ENCODE measurements at places on chromosomes 7 and 10.

GRCh38 chr7:127516320-127516719, 69.1 kb downstream of the GCC1 start:
- no peak for DNase-seq

DNA sequence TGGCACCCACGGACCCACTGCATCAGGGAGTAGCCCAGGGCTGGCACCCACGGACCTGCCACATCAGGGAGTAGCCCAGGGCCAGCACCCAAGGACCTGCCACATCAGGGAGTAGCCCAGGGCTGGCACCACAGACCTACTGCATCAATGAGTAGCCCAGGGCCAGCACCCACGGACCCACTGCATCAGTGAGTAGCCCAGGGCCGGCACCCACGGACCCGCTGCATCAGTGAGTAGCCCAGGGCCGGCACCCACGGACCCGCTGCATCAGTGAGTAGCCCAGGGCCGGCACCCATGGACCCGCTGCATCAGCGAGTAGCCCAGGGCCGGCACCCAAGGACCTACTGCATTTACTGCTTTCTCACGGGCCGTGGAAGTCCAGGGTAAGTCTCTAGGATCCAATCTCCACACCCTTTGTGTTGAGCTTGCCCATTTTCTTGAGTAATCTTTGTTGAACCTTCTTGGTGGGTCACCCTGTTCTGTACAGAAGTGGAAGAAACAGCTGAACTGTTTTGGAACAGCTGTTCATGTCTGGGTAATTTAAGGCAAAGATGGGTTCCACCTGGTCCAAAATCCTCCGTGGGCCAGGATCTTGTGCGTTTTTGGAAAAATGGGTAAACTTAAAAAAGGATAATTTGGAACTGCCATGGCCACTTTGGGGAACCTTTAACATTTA, 69.0 kb downstream of the VIPR2 start:
- DNase-seq: no peak

DNA sequence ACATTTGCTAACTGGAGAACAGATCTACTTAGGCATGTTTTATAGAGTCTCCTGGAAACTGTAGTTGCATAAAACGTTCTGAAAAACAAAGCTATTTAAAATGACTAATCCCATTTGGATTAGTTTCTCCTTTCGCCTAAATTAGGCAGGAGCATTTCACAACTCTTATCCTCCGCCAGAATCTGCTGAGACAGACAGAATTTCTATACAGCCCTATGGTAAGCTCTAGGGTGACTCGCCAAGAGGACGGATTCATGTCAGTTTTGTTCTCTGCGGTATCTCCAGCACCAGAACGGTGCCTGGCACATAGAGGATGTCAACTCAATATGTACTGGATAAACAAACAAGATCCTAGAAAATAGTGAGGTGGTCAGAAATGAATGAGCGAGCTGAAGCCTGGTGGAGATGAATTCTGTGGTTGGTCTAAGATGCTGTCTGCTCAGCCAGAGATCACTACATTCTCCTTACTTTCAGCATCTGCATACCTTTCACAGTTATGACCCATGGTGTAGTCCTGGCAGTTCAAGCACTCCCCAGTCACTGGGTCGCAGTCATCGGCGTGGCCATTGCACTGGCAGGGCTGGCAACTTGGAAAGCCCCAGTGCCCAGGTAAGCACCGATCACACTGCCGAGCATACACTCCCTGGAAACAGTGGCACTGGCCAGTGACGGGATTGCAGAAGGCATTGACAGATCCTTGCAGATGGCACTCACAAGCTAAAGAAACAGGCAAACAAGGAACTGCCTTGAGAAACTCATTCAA, 44.0 kb downstream of the LAMB1 start:
- no peak for DNase-seq

GRCh38 chr10:125187238-125188194, 27.2 kb upstream of the CTBP2 start:
- DNase-seq: no peak

- DNase-seq: no peak
Measured at GRCh38 chr7:106248600-106248999, 36.2 kb downstream of the NAMPT start.

DNA sequence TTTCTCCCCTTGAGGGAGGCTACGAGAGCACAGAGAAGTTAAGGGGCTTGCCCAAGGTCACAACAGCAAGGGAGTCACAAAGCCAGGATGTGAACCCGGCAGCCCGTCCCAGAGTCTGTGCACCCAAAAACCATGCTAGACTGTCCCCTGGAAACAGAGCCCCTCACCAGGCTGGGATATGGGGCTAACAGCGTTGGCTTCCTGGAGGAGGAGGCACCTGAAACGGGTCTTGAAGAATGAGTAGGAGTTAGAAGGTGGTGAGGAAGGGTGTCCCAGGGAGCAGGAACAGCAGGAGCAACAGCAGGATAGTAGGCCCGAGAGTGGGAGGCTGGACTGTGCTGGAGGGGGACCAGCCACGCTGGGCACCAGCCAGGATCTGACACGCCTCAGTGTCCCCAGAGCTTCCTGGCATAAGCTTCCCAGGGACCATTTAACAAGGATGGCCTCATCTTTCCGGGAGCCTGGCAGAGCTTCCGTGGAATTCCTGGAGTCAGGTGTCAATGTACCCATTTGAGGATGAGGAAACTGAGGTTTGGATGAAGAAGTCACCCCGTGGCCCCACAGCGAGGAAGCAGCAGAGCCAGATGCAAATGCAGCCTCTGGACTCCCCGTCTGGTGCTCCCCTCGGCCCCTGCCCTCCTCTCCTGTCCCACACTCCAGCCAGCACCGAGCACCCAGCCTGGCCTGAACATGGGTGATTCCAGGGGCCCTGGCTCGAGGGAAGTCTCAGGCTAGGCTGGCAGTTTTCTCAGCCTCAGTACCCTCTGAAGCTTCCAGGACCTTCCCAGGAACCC, 3.3 kb upstream of the GRIFIN start:
- no peak for DNase-seq

- no peak for DNase-seq
Measured at GRCh38 chr7:49714182-49714581, 59.3 kb upstream of the VWC2 start.

- peak; percentile 81 for DNase-seq
Measured at GRCh38 chr7:17130281-17131059, 168.0 kb upstream of the AHR start.

DNA sequence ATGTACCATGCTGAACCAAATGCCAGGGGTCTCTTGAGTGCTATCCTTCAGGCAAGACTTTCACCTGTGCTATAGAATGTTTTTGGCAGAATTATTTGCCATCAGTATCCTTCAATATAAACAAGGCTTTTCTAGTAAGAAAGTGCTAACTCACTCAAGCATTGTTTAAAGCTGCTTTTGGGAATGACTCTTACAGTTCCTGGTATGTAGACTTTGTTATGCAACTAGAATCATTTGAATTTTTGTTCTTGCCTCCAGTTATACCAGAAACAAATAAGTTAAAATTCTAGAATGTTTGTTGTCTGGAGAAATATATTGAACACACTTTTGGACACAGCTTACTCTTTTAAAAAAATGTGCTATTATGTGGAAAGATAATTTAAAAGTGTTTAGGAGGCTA, 39.5 kb upstream of the RTKN2 start:
- DNase-seq: no peak

- DNase-seq: peak; percentile 52
Measured at GRCh38 chr10:72254813-72255568, 18.7 kb upstream of the DDIT4 start.

- no peak for DNase-seq
Measured at GRCh38 chr7:27767374-27767773, 27.4 kb downstream of the TAX1BP1 start.

DNA sequence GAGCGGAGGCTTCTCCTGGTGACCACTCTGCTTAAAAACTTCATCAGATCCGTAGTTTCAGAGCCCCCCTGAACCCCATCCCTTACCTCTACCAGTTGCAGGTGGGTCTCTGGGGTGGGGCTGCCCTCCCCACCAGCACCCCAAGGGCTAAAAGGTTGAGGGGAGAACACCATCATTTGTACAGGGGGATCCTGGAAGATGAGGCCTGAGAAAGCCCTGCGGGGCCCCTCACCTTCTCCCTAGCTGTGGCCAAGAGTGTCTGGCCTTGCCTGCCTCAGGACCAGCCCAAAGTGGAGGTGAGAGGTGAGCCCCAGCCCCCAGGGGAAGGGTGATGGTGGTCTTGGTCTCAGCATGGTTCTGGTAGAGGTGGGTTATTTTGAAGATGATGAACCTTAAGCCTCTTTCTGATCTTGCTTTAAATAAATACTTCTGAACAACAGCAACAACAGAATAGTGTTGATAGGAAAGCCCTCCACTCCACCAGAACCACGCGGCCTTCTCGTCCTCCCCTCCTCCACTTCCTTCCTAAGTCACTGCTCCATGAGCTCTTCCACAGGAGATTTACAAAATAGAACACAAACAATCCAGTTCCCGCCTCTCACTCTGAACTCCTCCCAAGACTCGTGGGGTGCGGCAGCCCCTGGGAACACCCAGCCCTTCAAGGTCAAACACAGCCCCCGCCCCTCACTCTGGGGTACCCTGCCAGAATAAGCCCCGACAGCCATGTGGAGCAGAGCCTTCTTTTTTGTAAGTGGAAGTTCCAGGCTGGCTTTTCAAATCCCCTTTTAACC, 169.1 kb downstream of the EGFR start:
- DNase-seq: peak; percentile 56

DNA sequence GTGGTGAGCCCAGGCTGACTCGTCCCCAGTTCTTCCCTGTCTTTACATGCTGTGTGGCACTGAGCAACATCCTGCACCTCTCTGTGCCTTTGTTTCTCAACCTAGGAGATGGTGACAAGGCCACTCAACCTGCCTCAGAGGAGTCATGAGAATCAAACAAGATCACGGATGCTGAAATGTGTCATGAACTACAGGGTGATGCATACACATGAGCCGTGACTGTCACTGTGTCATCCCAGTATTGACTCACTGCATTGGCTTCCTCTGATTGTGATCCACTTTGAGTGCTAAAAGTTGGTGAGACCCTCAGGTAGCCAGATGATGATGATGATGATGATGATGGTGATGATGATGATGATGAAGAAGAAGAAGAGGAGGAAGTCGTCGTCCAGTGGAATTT, 11.5 kb downstream of the C10orf71 start:
- DNase-seq: no peak

DNA sequence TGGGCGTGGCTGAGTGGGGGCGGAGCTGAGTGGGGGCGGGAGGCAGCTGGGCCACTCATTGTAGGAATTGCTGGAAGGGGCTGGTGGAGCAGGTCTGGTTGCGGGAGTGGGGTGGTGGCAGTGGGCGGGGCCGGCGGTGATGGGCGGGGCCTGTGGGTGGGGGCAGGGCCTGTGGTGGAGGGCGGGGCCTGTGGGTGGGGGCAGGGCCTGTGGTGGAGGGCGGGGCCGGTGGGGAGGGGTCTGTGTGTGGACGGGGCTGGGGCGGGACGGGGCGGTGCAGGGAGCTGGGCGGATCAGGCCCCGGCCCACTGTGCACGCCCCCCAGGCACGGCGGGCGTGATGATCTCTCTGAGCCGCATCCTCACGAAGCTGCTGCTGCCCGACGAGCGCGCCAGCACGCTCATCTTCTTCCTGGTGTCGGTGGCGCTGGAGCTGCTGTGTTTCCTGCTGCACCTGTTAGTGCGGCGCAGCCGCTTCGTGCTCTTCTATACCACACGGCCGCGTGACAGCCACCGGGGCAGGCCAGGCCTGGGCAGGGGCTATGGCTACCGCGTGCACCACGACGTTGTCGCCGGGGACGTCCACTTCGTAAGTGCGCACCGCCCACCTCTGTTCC, 14.0 kb downstream of the SLC29A4 start:
- DNase-seq: peak; percentile 13

DNA sequence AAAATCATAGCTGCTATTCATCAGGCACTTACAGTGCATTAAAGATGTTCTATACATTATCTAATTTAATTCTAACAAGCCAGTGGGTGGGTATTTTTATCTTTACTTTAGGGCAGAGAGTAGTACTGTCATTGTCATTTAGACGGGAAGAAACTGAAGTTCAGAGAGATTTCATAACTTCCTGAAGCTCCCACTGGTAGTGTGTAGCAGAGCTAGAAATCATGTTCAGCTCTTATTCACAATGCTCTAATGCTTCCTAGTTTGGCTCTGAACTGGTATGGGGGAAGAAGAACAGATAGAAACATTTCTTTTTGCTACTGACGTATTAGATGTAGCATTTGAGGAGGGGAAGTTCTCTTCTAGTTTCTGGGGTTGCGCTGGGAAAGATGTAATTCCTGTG, 116.7 kb downstream of the CYP26A1 start:
- DNase-seq: no peak

GRCh38 chr10:59055045-59055444, 121.4 kb upstream of the PHYHIPL start:
- no peak for DNase-seq
